IMR-90 (cell line): ENCODE measurements at places on chromosomes 12 and 14. TPM values are rescaled to one million over a fixed set of nuclear protein-coding genes. Genes with fewer than 3 reads are reported as not detected.

Gene TCTN1
- 11.1 and 11.7 TPM in 2 replicates for total RNA-seq

- no peak for DNase-seq
Measured at GRCh38 chr14:50087341-50088116, 28.8 kb downstream of the VCPKMT start.

- no peak for DNase-seq
Measured at GRCh38 chr12:14954269-14954668, 7.1 kb downstream of the ARHGDIB start.

DNA sequence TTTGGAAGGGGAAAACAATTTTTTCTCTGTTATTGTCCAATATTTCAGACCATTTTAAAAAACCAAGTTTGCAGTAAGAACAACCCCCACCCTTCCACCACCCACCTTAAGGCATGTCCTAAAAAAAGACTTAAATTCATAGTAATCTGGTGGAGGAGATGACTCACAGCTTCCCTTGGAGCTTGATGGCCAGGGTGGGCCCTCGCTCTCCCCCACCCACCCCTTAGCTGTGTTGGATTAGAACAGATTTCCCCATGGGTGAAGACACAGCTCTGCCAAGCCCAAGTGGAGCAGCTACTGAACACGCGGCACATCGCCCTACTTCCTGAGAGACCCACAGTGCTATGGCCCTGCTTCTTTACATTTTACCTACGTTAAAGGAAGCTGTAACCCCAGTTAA is 140.3 kb downstream of the GCH1 start:
- peak; percentile 49 for DNase-seq
